ENCODE measurements at places on chromosomes 5 and 9. TPM values are rescaled to one million over a fixed set of nuclear protein-coding genes. Genes with fewer than 3 reads are reported as not detected.

- DNase-seq, result no peak
Observed at GRCh38 chr5:137199201-137199600, 299.9 kb downstream of the SPOCK1 start.

DNA sequence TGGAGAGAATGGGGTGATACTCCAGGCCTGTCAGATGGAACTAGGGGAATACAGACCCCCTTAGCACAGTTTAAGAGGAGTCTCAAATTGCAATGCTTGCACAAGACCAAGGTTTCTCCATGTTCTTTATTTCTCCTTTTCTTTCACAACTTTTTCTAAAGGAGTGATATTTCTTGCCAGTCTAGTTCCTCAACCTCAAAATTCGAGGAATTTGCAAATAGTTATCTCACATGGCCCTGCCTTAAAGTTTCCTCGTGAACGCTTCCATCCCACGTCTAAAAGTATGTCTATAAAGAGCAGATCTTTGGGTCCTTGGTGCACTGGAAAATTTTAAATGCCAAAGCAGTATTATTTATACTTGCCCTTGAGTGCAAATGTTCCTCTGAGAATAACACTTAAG is 373.8 kb upstream of the KLF4 start:
- no peak for DNase-seq

GRCh38 chr9:107286057-107286456 is 3.0 kb downstream of the RAD23B start:
- no peak for DNase-seq

HTR4 gene
- 0.05 TPM for polyA plus RNA-seq

GRCh38 chr5:165808335-165808734 is 2302.9 kb downstream of the MAT2B start:
- no peak for DNase-seq

CDC20B gene
- 0.27 TPM for polyA plus RNA-seq

DNA sequence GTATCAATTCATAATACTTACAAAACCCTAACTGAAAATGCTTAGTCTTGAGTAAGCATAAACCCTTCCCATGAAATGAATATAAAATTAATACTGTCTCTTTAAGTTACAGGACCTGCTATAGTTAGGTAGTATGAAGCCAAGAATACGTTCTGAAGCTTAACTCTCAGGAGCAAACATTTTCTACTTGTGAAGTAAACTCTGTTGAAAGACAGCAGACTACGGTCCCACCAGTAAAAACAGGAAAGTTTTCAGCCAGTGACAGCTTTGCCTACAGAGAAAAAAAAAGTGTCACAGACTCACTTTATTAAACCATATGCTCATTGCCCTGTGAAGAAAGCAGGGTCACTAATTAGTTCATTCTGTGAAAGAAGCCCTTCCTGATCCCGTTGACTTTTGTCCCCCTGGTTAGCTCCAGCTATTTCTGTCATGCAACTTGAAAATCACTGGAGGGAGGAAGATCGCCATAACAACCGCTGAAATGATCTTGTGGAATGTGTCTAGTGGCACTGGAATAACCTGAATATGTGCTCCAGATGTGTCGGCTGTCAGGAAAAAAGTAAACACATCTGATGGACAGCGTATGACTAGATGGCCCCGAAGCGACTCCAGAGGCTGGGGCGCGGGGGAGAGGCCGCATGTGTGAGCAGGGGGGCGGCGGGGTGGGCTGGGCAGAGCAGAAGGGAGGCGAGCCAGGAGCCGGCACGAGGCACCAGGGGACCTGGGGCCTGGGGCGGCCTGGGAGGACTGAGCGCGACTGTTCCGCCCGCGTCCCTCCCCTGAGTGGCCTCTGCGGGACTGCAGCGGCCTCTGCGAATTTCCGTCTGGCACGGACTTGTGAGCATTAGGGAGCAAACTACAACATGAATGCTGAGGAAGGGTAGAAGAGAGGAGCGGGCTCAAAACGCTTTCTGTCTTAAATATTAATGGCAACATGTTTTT is 41.9 kb downstream of the BNC2 start:
- DNase-seq, result no peak

DNA sequence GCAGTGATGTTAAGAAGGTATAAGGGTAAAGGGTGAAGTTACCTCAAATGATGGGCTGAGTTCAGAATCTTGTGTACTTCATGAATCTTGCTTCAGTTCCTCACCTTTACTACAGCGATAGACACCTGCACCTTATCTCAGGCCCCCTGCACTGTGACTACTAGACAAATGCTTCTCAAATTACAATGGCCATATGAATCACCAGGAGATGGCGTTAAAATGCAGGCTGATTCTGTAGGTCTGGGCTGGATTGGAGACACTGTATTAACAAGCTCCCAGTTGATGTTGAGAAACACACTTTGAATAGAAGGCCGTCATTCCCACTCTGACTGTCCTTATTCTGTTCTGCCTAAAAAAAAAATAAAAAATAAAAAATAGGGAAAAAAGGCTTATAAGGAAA is 29.8 kb downstream of the TARS1 start:
- peak; percentile 15 for DNase-seq

DNA sequence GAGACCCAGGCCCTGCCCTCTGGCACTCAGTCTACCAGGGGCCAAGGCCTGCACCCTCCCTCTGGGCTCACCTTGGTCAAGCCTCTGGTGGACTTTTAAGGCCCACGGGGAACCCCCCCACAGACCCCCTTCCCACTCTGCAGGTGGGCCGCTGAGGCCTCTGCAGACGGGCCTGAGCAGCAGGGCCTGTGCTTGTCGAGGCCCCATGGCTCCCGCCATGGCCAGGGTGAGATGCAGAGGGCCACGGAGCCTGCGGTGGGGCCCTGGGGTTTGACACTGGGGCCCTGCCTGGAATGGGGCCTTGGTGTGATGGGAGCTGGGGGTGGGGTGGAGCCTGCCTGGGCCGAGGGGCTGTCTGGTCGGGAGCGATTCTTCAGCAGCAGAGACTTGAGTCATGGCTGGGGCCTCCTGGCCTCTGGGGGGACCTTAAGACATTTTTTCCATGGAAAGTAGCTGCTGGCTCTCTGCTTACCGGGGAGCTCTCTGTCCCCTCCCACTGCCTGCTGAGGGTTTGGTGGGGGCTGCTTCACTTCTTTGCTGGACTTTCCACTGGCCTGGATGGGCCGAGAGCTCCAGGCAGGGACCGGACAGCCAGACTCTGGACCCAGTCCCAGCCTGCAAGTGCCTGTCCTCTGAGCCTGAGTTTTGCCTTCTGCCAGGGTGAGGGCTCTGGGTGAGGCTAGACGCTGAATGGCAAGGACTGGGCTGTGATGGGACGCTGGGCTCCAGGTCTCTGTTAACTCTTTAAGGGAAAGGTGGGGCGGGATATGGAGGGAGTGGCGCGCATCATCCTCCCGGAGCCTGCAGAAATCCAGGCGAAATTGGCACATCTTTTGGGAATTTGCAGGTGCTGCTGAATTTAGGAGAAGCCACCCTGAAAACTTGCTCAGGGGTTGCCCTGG is 132.2 kb downstream of the RXRA start:
- DNase-seq, result no peak

DNA sequence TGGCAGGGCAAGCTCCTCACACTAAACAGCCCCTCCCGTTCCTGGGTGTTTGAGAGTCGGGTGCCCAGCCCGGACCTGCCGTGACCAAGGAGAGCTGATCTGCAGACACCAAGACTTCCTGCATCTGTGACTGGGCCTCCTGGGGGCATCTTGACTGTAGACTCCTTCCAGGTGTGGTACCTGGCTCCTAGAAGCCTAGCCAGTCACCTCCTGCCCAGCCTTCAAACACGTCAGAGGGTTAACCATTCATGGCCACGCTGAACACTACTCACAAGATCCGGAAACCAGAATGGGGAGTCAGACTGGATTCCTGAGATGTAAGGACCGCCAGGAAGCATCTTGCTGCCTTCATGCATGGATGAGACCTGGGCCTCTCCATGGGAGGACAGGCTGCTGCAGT is 3.7 kb upstream of the LCN2 start:
- DNase-seq, result no peak

DNA sequence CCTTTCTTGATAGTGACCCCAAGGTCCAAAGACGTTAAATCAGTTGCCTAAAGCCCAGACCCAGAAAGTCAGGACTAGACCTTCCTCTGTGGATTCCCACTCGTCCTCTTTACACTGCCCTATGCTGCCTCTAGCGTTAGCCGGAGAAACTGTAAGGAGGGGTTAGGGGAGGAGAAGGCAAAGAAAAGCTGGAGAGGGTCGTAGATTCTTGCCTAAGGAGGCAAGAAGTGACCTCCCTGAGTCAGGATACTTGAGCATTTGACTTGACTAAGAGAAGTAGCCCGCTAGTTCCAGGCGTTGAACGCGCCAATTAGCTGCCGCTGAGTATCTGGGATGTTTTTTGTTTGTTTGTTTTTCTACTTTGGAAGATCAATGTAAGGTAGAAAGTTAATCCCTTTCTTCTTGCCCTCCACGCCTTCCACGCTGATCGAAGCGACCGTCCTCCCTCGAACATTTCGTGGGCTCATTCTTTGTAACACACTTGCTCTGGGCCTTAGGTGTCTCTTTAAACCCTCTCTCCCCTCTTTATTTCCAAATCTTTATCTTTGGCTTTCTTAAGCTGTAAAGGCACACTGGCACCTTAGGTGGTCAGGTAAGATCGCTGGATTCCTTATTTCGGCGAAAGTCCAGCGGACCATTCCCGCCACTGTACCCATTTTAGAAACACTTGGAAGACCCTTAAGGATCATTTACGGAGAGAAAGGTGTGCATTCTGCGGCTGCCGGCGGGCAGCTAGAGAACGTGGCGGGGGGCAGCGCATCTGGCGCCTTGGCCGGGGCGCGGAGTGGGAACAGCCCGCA is 5.1 kb upstream of the RGMB start:
- DNase-seq, result peak; percentile 23

DNA sequence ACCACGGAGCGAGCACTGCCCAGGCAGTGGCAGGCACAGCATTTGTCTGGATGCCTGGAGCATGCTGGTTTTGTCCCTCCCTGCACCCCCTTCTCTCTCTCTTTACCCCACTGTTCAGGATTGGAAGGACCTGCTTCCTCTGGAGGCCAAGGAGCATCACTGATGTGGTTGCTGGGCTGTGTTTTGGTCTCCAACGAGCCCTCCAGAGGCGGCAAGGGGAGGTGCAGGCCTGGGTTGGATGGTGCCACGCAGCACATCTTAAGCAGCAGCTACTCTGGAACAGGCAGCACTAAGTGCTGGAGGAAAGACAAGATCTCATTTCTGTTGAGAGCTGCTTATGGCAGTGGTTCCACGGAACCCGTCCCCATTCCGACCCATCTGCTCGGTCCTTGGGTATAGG is 139.6 kb downstream of the CMYA5 start:
- DNase-seq, result peak; percentile 13

ZNF483 gene
- 1.1 TPM for polyA plus RNA-seq

DNA sequence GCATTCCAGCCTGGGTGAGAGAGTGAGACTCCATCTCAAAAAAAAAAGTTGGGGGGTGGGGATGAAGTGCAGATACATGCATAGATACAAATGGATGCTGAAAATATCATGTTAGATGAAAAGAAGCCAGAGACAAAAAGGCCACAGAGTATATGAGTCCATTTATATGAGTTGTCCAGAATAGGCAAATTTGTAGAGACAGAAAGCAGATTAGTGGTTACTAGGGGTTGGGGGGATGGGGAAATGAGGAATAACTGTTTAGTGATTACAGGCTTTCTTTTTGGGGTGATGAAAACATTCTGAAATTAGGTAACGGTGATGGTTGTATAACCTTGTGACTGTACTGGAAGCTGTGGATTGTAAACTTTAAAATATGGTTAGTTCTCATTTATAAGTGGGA is 13.8 kb upstream of the LHFPL2 start:
- no peak for DNase-seq

- DNase-seq, result no peak
Observed at GRCh38 chr9:26655166-26655565, 237.4 kb downstream of the CAAP1 start.

- DNase-seq, result no peak
Observed at GRCh38 chr9:81132796-81133195, 556.6 kb downstream of the TLE1 start.

DNA sequence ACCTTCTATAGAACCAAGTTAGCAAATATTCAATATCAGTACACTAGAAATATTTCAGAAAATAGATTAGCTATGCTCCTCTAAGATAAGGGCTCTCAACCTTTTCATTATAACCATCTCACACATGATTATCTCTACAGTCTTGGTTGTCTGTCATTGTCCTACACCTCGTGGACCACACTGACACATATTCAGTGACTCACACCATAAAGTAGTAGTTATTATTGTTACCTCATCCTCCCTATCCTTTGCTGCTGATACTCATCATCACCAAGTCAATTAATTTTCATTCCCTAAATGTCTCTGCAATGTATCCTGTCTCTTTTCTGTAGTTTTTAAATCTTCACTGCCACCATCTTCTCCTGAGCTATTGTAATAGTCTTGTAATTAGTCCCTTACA is 1309.2 kb upstream of the C9orf72 start:
- DNase-seq, result no peak

DNA sequence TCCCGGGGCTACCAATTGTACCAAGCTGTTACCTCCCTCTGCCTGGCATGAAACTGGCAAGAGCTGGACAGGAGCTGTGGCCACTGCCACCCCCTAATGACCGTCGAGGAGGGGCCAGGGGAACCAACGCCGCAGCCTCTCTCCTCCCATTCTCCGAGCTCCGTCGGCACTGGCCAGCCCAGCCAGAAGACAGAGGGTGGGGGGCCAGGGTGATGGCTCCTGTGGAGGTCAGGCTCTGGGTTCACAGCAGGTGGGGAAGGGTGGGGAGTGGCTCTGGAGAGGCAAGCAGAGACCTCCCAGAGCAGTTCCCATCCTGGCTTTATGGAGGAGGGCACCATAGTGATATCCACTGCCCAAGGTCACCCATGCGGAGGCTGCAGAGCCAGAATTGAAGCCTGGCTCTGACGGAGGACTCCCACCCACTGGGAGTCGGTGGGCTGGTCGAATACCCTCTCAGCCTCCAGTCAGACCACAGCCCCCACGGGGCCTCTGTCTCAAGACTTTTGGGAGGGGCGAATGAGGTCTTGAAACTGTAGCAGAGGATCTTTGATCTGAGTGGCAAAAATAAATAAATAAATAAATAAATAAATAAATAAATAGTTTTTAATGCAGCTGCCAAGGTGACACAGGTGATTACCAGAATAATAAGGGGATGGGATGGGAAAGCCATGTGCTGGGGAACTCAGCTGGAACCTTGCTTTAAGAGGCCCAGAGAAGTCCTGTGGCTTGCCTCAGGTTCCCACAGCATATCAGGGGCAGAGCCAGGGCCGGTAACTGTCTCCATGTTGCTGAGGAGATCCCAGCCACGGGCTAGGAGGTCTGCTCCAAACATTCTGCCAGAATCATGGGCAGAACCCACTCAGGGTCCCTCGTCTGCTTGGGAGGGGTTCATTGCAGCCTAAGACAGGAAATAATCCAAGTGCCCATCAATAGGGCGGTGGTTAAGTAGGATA is 42.5 kb upstream of the NEURL1B start:
- no peak for DNase-seq

Measured in thymus (tissue), 14 donors.